ENCODE measurements at places on chromosomes 3 and 15.

GRCh38 chr3:140767566-140767965 lies 89.7 kb downstream of the TRIM42 start:
- DNase-seq: no peak

- no peak for DNase-seq
Observed at GRCh38 chr15:38598749-38599148, 34.1 kb upstream of the RASGRP1 start.

GRCh38 chr3:35223632-35224394 lies 415.5 kb upstream of the ARPP21 start:
- DNase-seq: no peak

DNA sequence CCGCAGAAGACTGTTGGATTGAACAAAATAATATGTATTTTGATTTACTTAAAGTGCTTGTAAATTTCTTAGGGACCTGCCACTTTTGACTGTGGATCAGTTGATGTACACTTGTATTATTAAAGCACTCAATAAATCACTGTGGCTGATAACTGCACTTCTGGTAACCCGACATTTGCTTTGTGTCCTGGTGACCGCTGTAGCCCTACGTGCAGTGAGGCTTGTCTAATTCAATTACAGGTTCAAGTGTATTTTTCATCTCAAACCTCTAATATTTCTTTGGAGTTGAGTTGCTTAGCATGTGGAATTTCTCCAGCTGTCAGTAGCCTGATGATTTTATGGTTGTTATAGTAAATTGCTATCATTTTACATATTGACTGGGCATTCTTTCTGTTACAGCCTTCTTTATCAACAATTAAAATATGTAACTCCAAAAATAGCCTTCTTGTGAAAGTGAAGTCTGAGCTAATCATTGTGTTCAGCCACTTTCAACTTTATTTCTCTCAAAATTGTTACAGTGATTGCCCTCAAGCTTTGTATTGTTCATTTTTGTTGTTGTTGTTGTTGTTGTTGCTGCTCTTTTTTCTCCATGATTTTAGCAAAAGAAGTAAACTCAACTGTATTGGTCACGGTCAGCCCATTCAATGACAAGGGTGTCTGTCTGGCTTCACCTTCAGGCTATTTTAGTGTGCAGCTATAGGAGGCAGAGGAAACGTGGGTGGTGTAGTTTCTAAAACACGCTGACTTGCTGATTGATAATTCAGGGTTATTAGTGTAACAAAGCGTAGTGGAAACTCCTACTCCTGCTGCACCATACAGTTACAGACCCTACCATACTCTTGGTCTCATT lies 215.1 kb upstream of the UBE2E1 start:
- no peak for DNase-seq

DNA sequence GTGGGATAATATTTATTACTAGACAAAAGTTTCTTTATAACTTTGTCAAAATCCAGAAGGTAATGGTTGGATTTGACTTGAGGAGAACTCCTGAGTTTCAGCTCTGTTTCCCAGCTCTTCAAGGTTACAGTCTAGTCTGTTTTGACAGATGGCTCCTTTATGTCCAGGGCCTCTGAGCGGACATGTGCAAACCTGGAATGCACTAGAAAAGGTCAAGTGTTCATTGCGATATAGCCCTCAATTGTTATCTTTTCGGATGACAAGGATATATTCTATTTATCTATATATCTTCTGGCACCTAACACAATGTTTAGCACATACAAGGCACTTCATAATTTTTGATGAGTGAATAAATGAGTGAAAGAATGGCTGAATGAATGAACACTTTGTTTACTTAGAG lies 513.2 kb upstream of the GOLIM4 start:
- DNase-seq: no peak

Measured in activated T-cell treated with anti-CD3 and anti-CD28 coated beads, Interleukin-2, amount 50 U/mL, for 4 hours (primary cell).